Transverse colon (tissue), 4 donors: ENCODE measurements at places on chromosomes 3 and 15.

DNA sequence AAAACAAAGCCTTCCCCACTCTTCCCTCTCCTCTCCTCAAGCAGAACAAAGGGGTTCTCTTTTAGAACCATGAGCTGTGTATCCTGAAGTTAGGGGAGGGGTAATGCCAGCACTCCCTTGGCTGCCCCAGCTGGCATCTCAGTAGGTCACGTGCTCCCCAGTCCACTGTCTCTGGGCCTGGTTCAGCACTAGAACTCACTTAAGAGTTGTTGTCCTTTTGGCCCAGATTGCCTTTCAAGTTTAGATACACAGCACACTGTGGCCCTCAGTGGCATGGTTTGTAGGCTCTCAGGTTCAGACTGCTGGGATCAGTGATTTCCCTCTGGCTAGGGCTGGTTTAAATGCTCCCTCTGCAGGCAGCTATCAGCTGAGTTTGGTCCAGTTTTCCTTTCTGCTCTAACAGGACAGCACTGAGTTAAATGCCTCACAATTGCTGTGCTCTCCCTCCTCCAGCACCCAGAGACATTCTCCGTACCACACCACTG lies 188.4 kb upstream of the ST8SIA2 start:
- DNase-seq: peak; percentile 14

DNA sequence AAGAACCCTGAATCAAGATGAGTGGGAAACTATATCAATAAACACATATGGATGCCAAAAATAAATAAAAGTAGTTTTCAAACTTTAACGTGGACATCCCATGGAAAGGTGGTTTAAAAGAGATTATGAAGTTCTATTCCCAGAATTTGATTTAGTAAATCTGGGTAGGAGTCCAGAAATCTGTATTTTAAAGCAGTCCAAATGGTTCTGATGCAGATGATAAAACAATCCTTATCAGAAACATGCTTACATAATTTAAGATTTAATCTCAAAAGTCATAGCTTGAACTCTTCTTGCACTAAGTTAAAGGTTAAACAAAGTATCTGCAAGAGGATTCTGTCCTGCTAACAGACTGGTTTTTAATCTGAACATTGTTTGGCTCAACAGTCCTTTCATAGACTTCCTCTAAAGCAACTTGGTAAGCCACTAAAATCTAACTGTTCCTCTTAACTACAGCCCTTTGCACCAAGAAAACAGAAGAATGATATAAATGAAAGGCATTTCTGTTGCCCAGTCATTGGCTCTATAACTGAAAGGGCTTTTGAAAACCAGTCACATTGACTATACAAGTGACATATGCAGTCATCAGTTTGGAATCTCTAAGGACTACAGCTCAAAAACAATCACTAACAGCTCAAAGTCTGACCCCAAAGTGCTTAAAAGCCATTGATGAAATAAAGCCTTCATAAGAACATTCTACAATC lies 23.4 kb upstream of the MAP4 start:
- DNase-seq: no peak

DNA sequence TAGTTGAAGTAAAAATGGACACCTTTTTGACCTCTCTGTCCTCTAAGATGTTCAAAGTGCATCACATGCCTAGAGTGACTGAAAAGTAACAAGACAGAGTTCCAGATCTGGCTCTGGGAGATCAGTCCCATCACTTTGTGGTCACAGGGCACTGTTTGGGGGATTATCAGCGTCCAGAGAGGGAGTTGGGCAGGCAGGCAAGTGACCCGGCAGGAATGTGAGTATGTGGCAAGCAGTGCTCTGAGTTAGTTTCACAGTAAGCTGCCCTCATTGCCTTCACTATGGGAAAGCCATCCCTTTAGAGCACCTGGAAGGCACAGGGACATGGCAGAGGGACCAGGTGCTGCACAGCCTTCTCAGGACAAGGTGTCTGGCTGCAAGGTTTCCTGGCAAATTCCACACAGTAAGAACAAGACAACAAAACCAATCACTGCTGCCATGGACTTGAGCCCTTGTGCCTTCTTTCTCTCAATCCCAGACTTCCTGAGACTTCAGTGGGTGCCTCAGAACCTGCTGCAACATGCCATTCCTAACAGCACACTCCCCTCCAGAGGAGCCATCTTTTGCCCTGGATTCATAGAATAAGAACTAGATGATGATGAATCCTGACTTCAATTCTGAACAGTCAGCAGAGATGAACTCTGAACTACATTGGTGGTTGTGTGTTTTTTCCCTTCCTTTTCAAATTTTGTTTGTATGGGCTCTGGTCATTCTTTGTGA lies 55.2 kb downstream of the TIPARP start:
- no peak for DNase-seq

GRCh38 chr15:41943543-41944312 lies 28.6 kb downstream of the EHD4 start:
- DNase-seq: no peak

- DNase-seq: no peak
These were observed 81.9 kb downstream of the CCK start for GRCh38 chr3:42183991-42184632.

DNA sequence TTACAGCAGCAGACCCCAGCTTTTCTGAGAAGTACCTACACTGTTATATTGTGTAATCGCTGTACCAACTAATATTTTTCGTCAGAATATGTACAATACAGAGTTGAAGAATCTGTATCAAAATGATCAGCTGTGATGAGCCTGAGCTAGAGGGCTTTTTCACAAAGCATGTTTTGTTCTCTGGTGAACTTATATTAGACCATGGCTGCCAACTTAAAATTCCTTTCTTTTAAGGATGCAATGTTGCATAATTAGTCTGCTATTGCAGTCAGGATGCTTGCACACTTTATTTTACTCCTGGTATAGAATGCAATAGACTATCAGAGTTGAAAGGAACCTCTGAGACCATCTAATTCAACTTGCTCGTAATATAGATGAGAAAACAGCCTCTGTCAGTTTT lies 127.8 kb downstream of the RBMS3 start:
- no peak for DNase-seq

DNA sequence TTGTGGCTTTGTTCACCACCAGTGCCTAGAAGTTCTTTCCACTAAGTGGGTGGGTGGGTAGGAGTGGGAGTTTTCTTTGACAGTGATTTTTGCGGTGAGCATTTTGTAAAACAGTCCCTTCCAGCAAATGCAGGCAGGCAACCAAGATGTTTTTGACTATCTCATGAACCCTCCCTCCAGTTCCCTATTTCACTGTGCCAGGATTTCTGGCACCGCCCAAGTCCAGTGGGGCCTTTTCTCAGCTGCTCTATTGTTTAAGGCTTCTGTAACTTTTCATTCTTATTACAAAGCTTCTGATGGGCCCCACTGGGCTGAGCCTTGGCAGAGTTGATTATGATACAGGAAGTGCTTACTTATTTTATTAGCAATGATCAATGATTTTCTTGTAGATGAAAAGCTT lies 236.0 kb downstream of the EDEM1 start:
- DNase-seq: no peak

DNA sequence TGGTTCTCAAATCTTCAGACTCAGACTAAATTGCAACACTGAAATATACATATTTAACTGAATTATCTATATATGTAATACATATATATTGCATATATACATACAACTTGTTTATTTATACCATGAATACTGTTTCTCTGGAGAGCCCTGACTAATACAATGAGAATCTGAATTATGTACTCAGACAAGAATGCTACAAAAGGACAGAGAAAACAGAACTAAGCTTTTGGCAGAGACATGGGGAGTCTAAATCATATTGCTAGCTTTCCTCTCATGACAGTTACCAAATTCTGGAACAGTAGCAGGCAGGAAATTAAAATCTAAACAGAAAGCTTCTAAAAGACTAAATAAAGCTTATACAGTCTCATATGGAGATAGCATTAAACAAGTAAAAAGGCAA lies 142.4 kb upstream of the KCNMB2 start:
- DNase-seq: no peak

GRCh38 chr15:68507447-68507846 lies 71.3 kb upstream of the CORO2B start:
- no peak for DNase-seq

- DNase-seq: no peak
These were observed 212.2 kb upstream of the SUCLG2 start for GRCh38 chr3:67866571-67866970.

- no peak for DNase-seq
These were observed 523.7 kb upstream of the TGFBR2 start for GRCh38 chr3:30082652-30083051.

DNA sequence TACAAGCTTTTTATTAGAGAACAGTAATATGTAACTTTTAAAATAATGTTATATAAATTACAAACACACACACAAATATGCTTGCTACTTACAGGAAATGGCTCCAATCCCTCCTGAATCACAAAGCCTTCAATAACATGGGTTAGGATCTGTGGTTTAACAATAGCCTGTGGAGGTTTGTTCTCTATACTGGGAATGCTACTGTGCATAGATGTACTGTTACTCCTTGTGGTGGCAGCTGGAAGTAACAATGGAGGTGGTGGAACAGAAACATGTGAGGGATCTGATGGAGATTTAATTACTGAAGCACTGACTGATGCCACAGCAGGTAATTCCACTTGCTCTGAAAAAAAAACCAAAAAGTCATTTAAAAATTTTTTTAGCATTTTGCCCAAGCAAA lies 64.4 kb downstream of the PHC3 start:
- DNase-seq: no peak

- DNase-seq: no peak
These were observed 8.6 kb downstream of the PODXL2 start for GRCh38 chr3:127637546-127637945.

DNA sequence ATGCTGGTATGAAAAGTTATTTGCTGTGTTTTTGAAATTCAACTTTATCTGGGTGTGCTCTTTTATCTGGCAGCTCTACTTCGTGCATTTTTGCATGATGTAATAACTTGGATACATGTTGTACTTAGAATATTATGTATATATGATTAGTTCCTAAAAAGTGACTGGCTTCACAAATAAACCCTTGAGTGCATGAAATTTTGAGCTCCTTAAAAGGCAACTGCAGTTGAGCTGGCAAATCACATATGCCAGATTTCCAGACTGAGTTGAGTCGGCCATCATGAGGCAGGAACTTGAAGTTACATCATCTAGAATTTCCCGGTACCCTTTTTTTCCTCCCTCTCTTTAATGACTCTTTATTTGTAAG lies 162.5 kb downstream of the FNDC3B start:
- DNase-seq: no peak

- DNase-seq: no peak
These were observed 674.4 kb downstream of the NTRK3 start for GRCh38 chr15:87582169-87582568.

DNA sequence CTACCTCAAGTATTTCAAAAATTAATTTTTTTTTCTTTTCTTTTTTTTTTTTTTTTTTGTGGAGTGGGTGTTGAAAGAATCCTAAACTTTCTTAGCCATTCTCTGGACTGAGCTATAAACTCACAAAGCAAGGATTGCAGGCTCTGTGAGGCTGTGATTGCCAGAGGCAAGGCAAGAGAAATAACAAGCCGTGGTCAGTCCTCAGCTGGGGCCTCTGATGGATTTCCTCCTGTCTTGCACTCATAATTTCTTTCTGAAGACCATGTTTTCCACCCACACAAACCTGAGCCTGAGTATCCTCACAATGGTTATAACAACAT lies 1.3 kb downstream of the CX3CR1 start:
- no peak for DNase-seq

DNA sequence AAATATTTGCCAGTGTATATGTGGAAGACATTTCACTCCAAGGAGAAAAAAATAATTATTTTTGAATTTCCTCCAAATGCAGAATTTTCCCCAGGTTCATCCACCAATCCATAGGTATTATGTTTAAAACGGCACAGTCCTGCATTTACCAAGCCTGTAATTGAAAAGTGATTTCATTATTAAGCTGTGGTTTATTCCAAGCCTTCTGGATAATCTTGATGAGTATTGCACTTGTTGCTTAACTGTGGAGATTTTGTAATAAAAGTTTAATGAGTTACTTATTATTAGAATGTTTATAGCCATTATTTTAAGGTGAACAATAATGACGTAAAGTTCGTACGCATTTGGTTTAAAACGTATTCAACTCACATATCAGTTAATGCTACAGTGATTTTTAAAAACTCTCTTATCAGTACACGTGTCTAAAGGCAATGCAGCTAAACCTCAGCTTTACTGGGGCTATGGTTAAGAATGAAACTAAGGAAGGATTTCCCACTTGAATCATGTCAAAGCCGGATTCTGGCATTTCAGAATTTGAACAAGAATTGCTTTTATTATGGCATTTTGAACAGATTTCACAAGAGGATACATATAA lies 283.9 kb downstream of the MECOM start:
- no peak for DNase-seq

DNA sequence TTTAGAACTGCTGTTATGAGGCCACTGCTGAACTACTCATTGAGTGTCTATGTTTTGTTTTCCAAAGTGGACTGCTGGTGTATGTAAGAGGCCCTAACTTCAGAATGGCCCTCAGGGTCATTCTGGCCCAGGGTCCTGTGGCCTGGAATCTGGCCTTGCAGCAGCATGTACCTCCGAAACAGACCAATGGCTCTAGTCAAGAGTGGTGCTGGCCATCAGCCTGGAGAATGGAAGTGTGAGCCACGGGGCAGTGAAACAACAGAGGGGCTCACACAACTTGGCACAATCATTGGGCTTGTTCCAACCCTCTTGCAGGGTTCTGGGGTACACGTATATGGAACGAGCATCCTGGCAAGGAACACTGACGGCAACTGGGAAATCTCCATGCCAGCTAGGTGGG lies 40.5 kb downstream of the SCN5A start:
- DNase-seq: no peak
